NCI-H1436 treated with DMSO at 0.1 percent for 48 hours (cell line): ENCODE measurements at places on chromosomes 6 and 20.
A peak's percentile ranks its signal among the peaks of the same experiment; 100 is the strongest.

DNA sequence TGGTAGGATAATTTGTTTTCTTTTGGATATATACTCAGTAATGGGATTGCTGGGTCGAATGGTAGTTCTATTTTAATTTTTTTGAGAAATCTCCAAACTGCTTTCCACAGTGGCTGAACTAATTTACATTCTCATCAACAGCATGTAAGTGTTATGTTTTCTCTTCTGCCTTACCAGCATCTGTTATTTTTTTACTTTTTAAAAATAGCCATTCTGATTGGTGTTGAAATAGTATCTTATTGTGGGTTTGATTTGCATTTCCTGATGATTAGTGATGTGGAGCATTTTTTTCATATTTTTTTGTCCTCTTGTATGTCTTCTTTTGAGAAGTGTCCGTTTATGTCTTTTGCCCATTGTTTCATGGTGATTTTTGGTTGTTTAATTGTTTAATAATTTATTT, 11.9 kb downstream of the HINT3 start:
- DNase-seq: no peak

DNA sequence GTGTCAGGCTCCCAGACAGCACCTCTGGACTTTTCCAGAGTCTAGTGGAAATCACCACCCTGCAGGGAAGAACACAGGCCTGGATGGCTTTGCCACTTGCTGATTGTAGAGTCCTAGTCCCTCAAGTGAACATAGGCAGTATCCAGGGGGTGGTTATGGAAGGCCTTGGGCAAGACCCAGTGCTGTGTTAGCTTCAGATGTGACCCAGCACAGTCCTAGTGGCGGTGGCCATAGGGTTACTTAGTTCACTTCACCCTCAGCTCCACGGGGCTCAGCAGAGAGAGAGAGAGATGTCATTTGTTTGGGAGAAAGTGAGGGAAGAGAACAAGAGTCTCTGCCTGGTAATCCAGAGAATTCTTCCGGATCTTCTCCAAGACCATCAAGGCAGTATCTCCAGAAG, 37.3 kb downstream of the RNF146 start:
- DNase-seq: no peak

GRCh38 chr20:8648466-8648865, 420.4 kb upstream of the PLCB4 start:
- DNase-seq: no peak

DNA sequence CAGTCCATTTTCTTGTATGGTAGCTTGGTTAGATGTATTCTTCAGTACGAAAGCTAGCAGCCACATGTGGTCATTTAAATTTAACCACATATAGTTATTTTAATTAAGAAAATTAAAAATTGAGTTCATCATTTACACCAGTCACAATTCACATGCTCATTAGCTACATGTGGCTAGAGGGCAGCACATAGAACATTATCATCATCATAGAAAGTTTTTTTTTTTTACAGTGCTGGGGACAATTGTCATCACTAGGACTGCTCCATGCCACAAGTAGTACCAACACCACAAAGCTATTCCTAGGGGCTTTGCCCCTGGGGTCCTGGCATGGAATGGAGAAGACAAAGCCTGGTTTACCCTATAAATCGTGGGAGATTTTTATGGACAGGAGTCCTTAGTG, 30.5 kb downstream of the PLCB4 start:
- no peak for DNase-seq

DNA sequence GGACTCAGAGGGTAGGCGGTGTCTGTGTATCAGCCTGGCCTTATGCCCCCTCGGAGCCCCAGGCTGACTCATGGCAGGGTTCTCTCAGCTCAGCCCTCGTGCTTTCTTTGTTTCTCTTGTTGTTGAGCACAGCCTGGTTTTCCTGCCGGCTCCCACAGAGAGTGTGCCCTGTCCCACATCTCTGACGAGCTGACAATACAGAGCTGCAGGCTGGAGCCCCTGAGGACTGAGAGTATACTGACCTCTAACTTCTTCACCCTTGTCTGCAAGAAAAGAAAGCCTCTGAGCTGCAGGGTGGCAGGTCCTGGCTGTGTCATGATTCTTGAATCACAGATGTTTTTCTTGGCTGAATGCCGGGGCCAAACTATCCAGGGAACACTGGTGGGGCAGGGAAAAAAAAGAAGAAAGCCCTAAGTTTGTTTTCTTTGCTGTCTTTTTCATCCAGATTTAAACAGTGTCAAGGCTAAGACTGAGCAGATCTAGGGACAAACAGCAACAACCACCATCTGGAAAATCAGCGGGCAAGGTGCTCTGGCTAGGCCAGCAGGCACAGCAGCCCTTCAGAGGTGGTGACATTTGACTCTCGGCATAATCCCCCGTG, 63.3 kb upstream of the ZNF133 start:
- no peak for DNase-seq

DNA sequence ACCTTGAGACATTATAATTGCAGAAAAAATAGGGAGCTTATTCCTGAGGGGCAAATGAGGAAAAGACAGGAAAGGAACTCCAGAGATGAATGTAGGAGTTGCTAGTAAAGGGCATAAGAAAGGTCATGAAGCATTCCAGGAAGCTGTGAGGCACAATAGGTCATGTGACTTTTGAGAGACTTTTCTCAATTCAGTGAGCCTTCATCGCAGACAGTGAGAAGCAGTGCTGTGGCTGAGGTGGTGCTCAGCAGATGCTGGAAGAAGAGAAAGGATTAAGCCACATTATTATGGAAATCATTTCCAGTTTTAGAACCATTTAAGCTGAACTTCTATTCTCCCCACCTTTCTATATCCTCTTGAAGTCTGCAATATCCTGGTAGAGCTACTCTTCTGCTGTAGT, 4.1 kb downstream of the SPTLC3 start:
- DNase-seq: no peak

- peak; percentile 36 for DNase-seq
These were observed 461.0 kb upstream of the JARID2 start for GRCh38 chr6:14784596-14785492.

DNA sequence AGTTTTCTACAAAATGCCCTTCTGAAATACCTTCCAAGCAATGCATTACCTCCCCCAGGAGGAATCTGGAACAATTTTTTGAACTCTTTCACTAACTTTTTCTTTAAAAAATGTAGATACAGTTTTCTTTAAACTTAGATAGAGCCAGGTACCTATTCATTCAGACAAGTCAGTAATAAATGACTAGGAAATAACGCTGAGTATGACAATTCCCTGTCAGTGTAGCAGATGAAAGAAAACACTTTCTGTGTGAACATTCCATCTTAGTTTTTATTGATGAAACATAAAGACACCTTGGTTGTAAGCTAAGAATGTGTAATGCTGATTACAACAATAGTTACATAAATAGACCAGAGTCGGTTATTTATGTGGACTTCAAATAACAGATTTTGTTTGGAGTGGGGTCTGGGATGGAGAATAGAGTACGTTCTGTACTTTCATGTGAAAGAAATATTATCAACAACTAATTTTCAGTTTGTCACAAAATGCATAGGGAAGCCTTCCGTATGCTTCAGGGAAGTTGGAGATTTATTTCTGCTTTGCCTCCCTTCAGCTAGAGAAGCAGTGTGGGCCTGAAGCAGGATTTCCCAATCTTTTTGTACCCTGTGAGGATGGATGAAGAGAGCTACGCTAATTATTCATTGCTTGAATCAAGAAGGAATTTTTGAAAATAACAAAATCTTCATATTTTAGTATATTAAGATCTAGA, 19.2 kb upstream of the QKI start:
- no peak for DNase-seq
